ENCODE measurements at places on chromosomes 5 and 9.

GRCh38 chr9:123997665-123998277, 13.8 kb upstream of the LHX2 start:
- peak; percentile 64 for DNase-seq

GRCh38 chr5:122404018-122404417, 92.0 kb downstream of the SNCAIP start:
- no peak for DNase-seq

GRCh38 chr5:33023649-33024048, 312.5 kb downstream of the NPR3 start:
- DNase-seq = no peak

- no peak for DNase-seq
These were observed 103.5 kb upstream of the C5orf63 start for GRCh38 chr5:127176769-127177168.

GRCh38 chr5:31271567-31271966, 78.1 kb downstream of the CDH6 start:
- no peak for DNase-seq
